ENCODE measurements at places on chromosomes 4 and X.

DNA sequence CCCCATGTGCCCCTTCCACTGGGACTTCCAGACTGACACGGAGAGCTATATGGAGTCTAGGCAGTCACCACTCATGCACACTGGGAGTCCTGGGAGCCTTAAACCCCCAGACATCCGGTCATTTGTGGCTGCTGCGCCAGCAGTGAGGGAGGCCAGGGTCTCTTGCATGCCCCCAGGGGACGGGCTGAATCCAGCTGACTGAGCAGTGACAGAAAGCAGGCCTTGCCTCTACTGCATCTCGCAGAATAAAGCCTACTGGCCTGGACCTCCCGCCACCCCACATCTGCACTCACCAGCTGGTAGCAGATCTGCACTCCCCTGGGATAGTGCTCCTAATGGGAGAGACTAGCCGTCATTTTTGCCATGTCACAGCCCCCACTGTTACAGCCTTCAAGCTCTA, 1234.2 kb downstream of the FAM133A start:
- no peak for DNase-seq

DNA sequence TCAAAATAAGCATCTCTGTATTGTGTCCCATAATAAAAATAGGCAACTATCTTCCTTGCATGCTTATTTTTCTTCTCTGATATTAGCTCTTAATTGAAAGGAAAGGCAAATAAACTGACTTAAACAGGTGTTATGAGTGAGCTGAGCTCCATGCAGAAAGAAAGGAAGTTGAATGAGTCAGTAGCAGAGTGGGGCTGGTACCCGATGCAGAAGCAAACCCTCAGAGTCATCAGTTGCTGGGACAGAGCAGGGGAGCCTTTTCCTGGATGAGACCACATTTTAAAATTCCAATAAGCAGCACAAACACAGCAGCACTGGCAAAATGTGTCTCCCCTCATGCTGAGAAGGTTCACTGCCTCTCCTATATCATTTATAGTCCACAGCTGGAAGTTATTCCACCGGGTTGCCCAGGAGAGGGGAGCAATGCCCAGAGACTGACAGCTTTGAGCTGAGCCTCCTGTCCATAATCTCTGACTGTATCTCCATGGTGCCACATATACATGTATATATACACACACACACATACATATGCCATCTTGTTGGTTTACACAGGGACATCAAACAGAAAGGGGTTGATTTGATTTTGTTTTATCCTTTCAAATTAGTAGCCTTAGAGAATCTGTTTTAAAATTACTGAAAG, 274.3 kb upstream of the PPARGC1A start:
- DNase-seq = no peak

DNA sequence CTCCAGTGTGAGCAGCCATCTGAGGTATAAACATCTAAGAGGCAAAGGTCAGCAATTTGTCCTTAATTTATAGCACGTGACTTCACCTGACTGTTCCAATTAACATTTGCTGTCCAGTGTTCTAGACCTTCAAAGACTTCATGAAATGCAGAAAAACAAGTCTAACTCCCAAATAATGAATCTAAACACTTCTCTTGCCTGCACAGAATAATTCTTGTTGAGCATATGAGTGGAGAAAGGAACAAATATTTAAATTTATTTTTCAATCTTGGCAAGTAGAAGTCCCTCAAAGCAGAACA, 12.0 kb downstream of the RFC1 start:
- DNase-seq = no peak

DNA sequence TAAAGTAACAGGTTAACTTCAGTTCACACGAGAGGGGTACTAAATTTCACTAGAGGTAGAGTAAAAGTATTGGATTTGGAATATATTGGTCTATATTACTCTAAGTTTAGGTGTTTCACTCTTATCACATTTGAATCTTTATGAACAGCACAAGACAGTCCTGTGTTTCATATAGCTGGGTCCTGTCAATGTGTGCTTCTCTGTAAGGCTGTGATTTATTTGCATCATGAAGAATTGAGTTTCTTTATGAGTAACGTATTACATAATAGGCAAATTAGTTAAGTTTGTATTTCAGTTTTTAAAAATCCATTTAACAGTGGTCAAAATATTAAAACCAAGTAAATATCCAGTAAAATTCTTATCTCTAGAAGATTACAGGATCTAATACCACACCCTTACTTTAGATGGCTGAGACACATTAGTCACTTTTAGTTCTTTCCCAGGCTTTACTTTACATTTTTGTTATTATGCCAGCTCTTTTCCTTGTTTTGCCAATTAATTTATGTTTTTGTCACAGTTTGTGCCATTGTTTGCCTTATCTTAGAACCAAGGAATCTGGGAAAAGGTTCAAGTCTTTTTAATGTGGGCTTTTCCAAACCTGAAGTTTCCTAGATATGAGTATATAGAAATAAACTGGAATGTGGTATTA, 32.1 kb downstream of the NUDT6 start:
- DNase-seq = no peak

Measured in psoas muscle (tissue), 8 donors.